Stimulated activated CD4-positive, alpha-beta T cell treated with anti-CD3 and anti-CD28 coated beads, Interleukin-4, amount 100 ng/mL, for 24 hours (primary cell): ENCODE measurements at places on chromosomes 12 and 14.
A peak's percentile ranks its signal among the peaks of the same experiment; 100 is the strongest.

DNA sequence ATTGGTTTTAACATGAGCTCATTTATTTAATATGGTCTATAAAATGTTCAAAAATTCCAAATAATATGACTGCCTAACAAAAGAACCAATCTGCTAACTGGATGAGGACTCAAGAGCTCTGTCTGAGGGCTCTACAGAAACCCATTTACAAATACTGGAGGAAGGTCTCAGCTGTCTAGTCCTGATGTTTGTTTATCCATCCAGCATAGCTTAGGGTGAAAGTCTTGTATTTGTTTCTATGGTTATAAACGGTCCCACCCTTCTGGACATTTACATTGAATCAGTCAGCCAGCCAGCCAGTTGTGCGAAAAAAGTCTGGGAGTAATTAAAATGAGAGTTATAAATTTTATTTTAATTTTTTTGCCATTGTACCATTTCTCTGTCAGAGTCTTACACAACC, 220.7 kb downstream of the BMP4 start:
- DNase-seq = no peak

DNA sequence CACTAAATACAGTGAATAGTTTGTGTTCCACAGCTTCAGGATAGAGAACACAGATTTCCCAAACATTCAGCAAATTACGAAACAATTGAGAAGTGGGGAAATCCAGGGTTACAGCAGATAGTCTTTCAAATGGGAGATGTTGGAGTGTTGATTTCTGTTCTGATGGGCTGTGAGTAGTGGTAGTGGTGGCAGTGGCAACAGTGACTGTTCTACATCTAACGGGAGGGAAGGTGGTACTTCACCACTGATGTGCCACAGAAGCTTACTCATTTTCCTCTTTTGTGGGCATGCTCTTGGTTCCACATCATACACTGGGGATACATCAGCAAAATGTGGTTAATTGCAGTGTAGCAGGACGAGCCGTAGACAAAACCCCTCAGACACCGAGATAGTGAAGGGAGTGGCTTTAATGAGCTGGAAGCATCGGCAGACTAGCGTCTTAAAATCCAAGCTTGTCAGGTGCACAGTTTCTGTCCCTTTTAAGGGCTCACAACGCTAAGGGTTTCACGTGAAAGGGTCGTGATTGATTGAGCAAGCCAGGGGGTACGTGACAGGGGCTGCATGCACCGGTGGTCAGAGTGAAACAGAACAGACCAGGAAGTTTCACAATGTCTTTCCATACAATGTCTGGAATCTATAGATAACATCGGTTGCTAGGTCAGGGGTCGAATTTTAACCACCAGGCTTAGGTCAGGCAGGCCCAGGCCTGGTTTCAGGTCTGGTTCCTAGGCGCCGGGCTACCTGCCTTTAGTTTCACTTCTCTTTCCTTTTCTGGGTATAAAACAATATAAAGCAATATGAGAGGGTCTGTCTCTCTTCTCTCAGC, 330.6 kb upstream of the FBXO33 start:
- DNase-seq = peak; percentile 7

- DNase-seq = no peak
These were observed 21.1 kb upstream of the CORO1C start for GRCh38 chr12:108752387-108752786.

DNA sequence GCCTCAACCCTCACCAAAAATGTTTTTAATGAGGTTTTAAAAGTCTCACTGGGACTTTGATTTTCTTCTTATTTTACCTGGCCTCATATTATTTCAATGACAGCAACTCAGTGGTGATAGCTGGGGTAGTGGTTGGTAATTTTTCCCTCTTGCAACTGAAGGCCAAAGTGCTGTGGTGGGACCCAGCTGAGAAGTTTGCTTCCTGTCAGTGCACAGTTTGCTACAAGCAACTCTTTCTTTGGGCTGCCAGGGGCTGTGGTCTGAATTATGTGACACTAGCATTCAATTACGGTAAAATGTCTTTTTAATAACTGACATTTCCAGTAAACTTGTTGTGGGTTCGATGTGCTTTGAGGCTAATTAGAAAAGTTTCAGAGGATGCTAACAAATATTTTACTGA, 65.3 kb downstream of the IFNG start:
- no peak for DNase-seq

DNA sequence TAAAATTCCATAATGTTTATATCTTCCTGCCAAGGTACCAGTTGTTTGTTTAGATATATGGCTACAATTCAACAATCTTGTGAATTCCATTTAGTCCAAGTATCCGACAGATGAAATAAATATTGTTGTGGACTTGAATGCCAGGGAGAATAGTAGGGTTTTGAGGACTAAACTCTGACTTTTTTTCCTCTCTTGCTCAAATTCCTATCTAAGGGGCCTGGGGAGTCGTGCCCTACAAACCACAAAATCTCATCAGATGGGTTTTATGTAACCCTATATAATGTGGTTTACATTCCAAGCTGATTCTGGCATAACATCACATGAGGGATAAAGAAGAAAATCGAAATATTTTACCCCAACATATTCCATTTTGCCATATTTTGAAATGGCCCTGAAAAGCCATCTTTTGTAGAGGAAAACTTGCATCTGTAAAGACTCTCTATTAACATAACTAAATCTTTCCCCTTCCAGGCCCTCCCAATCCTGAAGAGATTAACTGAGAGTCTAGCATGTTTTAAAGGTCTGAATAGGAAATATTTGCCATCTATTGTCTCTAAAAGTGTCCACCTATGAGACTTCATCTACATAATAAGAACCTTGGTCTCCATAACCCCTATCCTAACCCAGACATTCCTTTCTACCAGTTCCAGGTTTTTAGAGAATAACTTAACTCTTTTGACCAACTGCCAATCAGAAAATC, 184.7 kb upstream of the KITLG start:
- no peak for DNase-seq

- DNase-seq = no peak
These were observed 263.2 kb upstream of the NPAS3 start for GRCh38 chr14:32675433-32675832.

DNA sequence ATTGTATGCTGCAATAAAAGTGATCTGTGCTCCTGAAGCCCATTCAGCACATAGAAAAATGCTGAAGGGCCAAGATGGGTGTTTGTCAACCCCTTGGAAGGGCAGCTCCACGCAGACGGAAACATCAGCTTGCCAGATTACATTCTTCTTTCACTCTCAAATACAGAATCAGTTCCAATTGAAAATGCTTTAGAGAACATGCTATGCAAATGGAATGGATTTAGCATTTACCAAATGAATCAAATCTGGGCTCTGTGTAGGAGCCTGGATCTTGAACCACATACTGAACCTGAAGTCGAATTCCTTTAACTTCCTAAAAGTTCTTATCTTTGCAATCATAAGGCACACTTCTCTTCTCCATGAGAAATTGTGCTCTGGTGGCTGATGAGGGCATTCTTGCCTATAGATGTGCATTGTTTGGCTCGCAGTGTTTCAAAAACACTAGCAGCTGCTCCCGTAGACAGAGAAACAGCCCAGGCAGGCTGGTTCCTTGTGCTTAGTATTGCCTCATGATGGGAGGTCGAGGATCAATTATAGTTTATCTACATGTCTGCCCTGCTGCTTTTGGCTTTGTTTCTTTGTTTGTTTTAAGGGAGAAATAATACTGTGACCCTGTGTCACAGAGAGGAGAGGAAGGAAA, 489.8 kb upstream of the FLRT2 start:
- DNase-seq = no peak

DNA sequence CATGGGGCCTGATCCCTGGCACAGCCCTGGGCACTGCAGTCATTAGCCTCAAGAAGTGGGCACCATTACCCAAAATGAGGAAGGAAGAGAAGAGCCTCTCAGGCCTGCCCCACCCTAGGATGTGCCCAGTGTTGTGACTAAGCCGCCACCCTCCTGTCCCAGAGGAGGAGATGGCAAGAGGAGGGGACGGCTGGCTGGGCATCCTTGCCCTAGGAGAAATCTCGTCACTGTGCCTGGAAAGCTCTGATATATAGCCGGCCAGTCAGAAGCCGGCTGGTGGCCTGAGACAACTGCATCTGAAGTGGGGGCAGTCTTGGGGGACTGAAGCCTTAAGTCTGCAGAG, 115.2 kb downstream of the LGMN start:
- no peak for DNase-seq

- DNase-seq = peak; percentile 41
These were observed 202.0 kb upstream of the AMIGO2 start for GRCh38 chr12:47281667-47282171.
